ENCODE measurements at places on chromosomes 1 and 21.

GRCh38 chr1:20321573-20321972 is 30.9 kb downstream of the VWA5B1 start:
- DNase-seq: no peak

GRCh38 chr1:64975740-64976139 is 9.4 kb upstream of the JAK1 start:
- no peak for DNase-seq

DNA sequence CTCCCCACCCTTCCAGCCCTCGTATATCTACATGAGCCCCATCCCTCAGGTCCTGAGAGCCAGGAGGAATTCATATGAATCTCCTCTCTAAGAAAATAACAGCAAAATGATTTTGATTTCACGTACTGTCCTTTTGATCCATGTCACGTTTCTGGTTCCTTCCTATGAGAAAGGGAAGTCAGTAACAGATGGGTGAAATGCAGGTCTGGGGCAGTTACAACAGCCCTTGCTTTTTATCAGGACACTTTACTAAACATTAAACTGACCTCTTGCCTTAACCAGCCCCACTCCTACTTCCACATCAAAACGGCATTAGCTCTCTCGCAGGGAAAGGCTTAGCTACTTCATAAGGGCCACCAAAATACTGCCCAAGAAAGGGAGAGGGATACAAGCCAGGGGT is 59.0 kb downstream of the SPATA46 start:
- no peak for DNase-seq

DNA sequence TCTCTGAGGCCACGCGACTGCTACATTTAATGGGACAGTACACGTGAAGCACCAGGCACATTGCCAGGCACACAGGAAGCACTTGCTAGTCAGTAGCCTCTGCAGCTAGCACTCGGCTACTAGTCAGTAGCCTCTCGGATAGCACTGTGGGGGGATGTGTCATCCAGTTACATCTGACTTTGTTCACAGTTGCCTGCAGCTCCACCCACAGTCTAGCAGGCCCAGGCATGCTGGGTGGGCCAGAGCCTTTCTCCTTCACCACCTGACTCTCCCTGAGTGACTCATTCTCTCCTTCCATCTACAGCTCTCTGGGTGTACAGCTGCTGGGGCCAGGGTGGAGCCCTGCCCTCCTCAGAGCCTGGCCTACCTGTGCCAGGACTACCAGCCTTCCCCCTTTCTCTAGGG is 51.5 kb downstream of the PTPRF start:
- DNase-seq: peak; percentile 52

DNA sequence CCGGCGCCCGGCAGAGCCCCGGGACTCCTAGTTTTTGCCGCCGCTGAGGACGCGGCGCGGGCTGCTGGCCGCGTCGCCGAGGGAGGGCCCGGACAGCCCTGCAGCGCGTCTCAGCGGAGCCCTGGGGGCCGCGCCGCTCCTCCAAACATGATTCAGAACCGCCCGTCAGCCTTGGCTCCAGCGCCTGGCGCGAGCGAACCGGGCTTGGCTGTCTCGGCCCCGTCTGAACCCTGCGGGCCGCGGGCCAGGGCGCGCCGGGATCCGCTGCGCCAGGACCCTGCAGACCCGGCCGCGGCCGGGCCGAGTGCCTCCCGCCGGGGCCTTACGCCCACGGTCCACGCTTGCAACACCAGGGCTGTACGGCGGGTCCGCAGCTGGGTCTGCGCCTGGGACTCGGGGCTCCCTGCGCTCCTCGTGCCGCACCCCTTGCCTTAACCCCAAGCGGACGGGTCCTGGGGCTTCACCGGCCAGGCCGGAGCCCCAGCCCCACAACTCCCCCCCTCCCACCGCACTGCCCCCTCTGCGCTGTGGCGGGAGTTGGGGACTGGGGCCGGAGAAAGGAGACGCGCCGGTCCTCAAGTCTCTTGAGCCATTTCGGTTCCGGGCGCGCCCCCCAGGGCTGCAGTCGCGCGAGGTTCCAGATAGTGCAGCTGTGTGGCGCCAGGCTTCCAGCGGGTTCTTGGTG is 48.4 kb upstream of the CD34 start:
- no peak for DNase-seq

GRCh38 chr1:89762386-89762778 is 58.5 kb upstream of the LRRC8D start:
- peak; percentile 65 for DNase-seq

- DNase-seq: no peak
Measured at GRCh38 chr1:40926441-40926840, 53.1 kb upstream of the CTPS1 start.

GRCh38 chr21:38468989-38469388 is 29.3 kb downstream of the ERG start:
- no peak for DNase-seq

DNA sequence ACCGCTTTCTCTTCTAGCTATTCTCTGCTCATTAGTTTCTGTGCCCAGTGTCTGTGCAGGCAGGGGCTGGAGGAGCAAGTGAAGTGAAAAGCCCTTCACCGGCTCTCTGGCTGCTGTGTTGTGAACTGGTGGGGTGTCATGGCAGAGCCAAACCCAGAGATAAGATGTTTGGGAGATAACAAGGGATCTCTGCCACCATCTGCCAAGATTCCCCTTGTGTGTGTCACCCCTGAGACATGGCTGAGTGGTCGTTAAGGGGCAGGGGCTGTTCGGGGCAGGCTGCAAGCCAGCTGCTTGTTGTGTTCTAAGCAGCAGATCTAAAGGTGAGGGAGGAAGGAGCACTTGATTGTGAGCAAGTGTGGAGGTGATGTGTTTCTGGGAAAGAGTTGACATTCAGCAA is 24.5 kb downstream of the CNIH3 start:
- DNase-seq: no peak

DNA sequence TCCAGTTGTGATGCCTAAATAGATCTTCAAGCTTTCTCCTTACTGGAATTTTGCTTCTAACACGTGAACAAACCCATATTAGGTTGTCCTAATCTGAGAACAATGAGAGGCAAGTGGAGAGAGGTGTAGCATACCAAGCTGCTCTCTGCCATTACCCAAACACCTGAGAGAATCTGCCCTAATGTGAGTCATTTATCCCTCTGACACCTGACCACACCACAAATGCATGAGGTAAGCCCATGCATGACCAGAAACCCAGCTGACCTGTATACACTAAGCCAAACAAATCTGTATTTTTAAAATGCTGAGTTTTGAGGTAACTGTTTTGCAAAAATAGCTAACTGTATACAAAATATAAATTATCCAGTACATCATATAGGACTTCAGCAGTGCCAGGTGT is 1458.1 kb upstream of the B3GALT2 start:
- DNase-seq: no peak

DNA sequence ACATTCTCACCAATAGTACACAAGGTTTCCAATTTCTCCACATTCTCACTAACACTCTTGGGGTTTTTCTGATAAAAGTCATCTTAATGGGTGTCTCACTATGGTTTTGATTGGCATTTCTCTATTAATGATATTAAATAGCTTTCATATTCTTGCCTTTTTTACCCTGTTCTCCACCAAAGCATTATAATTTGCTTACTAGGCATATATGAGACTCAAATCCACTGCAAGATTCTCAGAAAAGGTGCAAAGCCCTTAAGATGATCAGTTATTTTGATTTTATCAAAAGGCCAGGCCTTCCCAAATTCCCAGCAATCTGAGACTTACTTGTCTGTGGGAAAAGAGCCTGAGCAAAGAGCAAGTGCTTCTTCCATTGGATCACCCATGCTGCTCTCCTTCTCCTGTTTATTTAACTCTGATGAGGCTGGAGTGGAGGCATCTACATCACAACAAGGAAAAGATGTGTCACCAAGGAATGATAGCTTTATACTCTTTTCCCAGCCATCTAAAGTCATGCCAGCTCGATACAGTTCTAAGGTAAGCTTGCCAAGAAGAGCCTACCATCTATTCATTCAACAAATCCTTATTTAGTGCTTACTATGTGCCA is 24.6 kb downstream of the CLSPN start:
- no peak for DNase-seq

DNA sequence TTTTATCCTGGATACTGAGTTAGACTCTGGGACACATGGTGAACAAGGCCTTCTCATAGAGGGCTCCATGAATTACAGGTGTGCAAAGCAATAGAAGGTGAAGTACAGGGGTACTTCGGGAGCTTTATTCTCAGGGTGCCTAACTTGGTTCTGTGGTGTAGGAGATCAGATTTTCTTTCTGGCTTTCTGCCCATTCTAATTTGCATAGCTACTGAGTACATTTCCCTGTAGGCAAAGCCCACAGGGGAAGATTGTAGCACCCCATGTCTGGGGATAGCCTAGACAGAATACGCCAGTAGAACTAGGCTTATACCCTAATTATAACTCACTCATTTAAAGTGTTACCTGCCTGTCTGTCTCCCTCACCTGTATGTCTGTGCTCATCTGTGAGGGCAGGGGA is 49.7 kb downstream of the PGM1 start:
- DNase-seq: no peak

GRCh38 chr1:98792123-98792522 is 130.6 kb downstream of the SNX7 start:
- no peak for DNase-seq

DNA sequence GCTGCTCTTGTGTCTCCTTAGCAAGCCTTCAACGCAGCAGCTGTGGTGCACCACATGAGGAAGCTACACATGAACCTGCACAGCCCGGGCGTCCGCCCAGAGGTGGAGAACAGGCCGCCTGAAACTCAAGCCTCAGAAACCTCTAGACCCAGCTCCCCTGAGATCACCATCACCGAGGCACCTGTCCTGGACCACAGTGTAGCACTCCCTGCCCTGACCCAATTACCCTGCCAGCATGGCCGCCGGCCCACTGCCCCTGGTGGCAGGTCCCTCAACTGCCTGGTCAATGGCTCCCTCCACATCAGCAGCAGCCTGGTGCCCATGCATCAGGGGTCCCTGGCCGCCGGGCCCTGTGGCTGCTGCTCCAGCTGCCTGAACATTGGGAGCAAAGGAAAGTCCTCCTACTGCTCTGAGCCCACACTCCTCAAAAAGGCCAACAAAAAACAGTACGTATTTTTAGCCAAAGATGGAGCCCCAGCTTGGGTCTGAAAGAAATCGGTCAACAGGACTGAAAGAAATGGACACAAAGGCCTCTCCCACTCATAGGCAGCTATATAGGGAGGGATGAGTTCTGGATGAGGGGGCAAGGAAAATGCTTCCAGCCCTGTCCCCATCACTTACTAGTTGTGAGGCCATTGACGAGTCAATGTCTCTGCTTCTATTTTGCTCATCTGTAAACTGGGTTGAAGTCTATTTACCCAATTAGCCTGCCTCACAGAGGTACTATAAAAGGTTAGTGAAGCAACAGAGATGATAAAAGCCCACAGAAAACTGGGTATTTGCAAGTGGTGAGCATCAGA is 28.5 kb downstream of the CAMK1G start:
- DNase-seq: no peak

DNA sequence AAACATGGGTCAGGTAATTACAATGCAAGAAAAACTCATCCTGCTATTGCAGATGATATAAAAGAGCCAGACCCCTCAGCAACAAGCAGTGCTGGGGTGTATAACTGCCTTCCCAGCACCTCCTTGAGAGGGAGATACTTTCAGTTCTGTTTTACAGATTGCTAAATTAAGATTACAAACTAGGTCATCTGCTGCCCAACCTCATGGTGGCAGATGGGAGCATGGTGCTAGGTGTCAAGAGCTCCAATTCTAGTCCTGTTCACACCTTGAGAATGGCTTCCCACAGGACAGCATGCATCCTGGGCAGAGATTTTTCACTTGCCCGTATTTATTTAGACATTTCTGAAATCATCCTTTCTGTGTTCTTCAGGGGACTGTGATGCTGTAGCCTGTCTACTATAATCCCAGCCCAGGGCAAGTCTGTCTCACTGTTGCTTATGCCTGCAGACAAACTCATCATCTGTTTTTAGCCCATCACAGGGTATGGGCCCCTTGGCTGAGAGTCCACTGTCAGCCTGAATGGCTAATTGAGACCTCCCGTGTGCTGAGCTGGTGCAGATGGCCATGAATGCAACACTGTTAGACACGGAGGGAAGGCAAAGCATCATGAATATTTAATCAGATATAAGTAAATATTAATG is 40.2 kb upstream of the PBX1 start:
- DNase-seq: no peak

GRCh38 chr1:51726544-51727225 is 109.8 kb downstream of the OSBPL9 start:
- DNase-seq: no peak

- no peak for DNase-seq
Measured at GRCh38 chr1:189644970-189645369, 832.7 kb downstream of the BRINP3 start.

DNA sequence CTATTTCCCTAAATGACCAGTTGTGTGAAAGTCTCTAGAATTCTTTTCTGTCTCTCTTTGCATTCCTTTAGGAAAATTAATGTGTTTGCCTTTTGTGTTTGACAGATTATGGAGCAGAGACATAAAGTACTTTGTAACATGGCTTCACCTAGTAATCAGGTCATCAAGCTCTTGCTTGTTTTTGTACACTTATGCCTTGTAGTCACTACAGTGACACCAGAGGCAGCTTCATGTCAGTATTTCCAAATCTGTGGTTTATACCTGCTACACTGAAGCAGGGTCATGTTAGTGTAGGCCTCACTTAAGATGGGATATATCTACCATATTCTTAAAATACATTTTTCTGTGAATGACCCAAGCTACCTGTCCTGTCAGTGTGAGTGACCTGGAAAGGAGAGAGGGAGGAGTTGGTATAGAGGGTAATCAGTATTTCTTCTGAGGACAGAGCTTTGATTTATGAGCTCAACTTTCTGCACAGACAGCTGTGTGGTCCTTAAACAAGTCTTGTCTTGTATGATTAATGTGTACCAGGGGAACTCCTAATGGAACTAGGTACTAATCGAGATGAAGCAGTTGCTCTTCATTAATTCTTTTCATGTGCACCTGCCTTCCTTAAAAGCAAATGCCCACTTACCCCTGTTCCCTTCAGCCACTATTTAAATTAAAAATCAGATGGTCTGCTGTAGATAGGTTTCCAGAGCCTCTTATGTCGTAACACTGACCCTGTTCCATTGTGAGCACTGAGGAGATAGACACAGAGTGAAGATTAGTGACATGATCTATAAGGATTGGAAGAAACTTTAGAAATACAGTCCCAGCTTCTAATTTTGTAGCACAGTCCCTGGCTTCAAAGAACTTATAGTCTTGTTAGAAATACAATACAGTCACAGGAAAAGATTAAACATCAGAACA is 45.7 kb downstream of the MACO1 start:
- no peak for DNase-seq

DNA sequence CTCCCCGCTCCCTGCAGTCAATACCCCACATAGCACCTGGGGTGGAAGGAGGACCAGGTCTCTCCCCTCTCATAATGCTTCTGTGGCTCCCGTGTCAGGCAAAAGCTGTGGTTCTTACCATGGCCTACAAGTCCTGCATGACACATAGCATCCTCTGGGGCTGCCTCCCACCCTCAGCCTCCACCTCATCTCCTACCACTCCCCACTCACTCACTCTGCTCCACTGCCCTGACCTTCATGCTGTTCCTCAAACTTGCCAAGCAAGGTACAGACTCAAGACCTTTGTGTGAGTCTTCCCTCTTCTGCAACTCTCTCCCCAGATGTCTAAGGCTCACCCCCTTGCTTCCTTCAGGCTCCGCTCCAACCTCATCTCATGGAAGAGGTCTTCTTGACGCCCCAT is 28.0 kb upstream of the VANGL1 start:
- DNase-seq: no peak

GRCh38 chr1:210527091-210527490 is 198.4 kb downstream of the HHAT start:
- DNase-seq: no peak

- no peak for DNase-seq
Measured at GRCh38 chr1:156284112-156284511, at the start of gene TMEM79. Gene TMEM79 (plus strand): TSS chr1:156284325. CDS start chr1:156285227, 902 bp downstream.

GRCh38 chr1:167627615-167627864 is 2.5 kb upstream of the RCSD1 start:
- DNase-seq: no peak
